ENCODE measurements at places on chromosomes 7 and 10.

DNA sequence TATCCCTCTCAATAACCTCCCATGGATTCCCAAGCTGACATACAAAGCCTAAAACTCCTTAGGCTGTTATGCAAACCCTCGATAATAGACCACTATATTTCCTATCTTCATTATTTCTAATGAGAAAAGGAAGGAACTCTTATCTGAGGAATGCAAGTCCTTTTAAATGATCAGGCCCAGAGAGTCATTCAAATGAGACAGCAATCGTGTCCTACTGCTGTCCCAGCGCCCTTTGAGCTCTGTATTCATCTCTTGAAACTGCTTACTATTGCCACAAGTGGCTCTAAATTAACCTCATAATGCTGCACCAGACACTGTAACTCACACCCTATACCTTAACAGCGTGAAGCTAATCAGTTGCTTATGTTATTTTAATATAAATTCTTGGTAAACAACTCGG, 182.1 kb upstream of the NAMPT start:
- DNase-seq = no peak

DNA sequence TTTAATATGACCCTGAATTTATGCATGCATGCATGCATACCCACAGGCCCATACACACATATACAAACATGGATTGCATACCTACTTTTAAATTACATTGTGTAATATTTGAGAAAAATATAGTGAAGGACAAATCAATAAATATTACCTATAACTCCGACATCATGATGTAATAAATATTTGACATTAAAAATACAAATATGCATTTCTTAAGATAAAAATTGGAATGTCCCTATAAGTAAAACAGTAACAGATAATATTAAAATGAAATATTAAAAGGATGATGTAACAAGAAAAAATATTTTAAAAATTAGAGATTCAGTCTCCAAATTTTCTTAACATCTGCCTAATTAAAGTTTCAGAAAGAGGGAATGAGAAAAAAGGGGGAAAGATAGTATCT, 433.0 kb downstream of the MDFIC start:
- no peak for DNase-seq

- DNase-seq = no peak
Observed at GRCh38 chr10:4498711-4499251, 327.2 kb upstream of the AKR1E2 start.

DNA sequence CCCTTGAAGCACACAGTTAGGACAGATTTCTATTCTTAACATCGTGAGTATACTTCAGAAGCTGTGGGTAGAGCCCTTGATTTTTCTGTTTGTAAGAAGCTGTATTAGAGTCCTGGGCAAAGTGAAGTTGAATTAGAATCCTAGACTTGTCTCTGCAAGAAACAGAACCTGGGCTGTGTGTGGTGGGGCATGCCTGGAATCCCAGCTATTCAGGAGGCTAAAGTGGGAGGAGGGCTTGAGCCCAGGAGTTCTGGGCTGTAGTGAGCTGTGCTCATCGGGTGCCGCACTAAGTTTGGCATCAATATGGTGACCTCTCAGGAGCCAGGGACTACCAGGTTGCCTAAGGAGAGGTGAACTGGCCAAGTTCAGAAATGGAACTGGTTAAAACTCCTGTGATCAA, 183.4 kb downstream of the GNAI1 start:
- no peak for DNase-seq

DNA sequence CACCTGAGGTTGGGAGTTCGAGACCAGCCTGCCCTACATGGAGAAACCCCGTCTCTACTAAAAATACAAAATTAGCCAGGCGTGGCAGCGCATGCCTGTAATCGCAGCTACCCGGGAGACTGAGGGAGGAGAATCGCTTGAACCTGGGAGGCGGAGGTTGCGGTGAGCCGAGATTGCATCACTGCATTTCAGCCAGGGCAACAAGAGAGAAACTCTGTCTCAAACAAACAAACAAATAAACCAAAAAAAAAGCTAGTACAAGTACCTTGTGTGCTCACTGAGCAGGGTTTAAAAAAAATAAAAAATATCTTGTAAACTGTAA, 11.2 kb upstream of the SPOCK2 start:
- no peak for DNase-seq

GRCh38 chr7:139602143-139602722, 78.7 kb downstream of the CLEC2L start:
- DNase-seq = peak; percentile 52

GRCh38 chr7:104851268-104851667, 162.7 kb upstream of the KMT2E start:
- no peak for DNase-seq

GRCh38 chr7:114843102-114843501, 78.8 kb upstream of the MDFIC start:
- no peak for DNase-seq

DNA sequence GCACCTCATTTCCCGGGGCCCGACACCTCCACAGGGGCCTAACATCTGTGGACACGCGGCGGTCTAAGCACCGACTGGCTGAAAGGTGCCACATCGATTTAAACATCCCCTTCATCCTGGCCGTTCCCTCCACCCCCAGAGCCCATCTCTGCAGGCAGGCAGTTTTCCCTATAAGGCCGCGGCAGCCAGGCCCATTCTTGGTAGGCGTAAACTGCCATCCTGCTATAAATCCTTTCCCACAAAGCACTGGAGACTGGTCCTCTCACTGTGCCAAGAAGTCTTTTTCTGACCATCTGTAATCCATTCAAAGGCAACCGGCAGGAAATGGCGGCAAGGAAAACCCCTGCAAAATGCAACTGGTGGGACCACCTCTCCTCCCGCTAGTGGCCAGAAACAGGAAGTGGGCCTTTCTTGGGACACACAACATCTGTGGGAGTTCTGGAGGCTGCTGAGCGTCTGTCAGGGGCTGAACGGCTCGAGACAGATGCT, 22.4 kb downstream of the ATXN7L1 start:
- DNase-seq = peak; percentile 71

- DNase-seq = no peak
Observed at GRCh38 chr10:47033541-47034270, 122.5 kb downstream of the PTPN20 start.

- DNase-seq = no peak
Observed at GRCh38 chr10:51266496-51266895, 192.2 kb downstream of the PRKG1 start.

DNA sequence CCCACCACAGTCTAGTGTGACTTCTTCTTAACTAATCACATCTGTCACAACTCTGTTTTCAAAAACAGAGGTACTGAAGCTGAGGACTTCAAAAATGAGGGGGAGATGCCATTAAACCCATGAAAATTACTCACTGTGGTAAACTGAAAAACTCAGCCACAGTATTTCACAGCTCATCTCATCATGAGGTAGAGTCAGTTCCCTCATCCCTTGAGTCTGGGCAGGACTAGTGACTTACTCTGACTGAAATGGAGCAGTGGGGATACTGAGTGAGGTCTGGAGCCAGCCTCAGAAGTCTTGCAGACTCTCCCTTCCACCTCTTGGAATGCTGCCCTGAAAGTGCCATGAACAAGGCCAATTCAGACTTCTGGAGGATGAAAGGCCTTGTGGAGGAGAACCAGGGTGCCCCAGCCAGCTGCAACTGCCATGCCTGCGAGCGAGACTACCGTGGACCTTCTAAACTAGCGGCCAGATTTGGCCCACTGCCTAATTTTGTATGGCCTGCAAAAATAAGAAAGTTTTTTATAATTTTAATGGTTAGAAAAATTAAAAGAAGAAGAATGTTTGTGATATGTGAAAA, 24.7 kb upstream of the ANKRD1 start:
- no peak for DNase-seq

- no peak for DNase-seq
Observed at GRCh38 chr10:91051829-91052228, 130.9 kb upstream of the ANKRD1 start.

DNA sequence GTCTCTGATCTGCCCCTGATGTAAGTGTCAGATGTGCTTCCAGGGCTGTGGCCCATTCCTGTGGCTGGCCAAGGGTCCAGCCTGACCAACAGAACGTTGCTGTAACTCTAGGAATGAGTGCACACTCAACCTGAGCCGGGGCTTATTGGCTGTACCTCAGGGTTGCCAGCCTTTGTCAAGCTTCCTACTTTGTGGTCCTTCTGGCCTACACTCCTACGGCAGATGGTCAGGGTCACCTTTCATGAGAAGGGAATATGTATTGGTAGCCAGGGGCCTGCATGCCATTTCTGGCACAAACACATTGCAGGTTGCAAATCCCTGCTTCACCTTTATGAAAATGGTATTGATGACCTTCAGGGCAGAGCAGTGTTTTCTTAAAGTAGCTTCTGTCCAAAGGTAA, 64.5 kb downstream of the MTURN start:
- DNase-seq = no peak

GRCh38 chr7:2450198-2451107, 25.7 kb downstream of the GRIFIN start:
- DNase-seq = no peak

DNA sequence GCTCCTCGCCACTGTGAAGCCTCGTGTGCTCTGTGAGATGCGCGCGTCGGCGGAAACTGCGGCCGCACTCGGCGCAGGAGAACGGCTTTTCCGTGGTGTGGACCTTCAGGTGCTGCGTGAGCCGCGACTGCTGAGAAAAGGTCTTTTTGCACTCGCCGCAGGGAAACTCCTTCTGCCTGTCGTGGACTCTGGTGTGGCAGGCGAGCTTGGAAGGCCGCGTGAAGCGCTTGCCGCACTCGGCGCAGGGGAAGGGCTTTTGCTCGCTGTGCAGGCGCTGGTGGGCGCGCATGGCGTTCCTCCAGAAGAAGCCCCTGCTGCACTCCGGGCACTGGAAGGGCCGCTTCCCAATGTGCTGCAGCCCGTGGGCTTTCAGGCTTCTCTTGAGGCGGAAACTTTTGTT, 13.7 kb upstream of the ZNF786 start:
- DNase-seq = no peak

DNA sequence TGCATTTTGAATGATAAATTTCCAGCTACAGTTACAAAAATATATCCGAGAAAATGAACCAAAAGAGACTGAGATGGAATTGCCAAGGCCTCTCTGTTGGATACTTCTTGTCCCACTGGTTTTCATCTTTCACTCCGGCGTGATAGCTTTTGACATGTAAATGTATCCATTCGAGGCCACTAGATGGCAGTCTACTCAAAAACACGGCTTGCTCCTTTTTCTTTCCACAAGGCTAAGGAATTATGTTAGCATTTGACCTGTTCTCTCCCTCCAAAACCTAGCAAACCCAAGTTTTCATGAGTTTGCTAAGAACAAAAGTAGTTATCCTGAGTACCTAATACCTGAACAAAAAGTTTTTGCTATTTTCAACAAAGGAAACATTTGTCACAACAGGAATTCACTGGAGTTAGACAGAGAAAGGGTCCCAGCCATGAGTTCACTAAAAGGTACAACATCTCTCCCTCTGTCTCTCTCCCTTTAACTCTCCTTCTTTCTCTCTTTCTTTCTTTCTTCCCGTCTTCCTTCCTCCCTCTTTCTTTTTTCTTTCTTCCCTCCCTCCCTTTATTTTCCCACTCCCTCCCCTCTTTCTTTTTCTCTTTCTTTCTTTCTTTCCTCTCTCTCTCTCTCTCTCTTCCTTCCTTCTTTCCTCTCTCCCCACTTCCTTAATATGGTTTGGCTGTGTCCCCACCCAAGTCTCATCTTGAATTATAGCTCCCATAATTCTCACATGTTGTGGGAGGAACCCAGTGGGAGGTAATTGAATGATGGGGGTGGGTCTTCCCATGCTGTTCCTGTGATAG, 207.9 kb upstream of the MYO3A start:
- peak; percentile 75 for DNase-seq

- no peak for DNase-seq
Observed at GRCh38 chr7:55110282-55110992, 91.6 kb downstream of the EGFR start.

DNA sequence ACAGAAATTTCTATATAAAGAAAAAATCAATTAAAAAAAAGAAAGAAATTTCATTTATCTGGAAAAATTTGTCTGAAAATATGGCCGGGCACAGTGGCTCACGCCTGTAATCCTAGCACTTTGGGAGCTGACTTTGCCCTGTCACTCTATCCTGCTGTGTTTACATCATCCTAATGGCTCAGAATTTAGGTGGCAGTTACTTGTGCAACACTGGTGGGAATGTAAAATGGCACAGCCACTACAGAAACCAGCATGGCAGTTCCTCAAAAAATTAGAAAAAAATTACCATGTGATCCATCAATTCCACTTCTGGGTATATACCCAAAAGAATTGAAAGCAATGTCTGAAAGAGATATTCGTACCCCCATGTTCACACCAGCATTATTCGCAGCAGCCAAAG, 405.2 kb upstream of the AUTS2 start:
- DNase-seq = no peak

DNA sequence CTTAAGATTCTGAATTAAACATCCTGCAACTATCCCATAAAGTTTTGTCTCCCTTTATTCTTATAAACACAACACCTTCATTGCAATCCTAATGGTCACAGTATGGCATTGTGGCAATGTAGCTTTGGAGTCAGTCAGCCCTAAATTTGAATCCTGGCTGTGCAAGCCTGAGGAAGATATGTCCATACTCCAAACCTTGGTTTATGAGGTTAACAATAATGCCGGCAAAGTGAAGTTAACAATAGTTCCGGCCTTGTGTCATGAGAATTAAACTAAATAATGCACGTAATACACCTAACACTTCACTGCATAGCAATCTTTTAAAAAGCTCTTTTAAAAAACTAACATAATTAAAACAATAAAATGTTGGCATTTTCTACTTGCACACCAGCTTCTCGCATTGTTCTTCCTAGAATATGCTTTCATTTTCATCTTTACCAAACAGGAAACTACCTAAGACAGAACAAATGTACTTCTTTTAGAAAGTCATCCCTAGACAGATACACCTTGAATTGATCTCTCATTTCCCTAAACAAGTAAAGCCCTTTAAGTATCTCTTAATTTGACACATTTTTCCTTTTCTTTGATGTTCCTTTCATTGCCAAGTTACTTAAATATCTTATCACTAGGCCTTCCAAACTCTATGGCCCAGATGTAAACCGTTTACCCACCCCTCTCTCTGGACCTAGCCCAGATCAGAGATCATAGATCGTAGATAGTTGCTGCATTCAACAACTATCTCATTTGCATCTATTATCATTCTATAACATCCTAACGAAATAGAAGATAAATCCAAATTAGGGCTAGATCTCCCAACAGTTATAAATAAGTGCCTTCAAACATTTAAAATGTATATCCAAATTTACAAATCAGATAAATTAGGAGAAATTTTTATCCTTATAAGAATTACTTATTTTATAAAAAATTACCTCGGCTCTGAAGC, 66.7 kb downstream of the CREB3L2 start:
- no peak for DNase-seq

DNA sequence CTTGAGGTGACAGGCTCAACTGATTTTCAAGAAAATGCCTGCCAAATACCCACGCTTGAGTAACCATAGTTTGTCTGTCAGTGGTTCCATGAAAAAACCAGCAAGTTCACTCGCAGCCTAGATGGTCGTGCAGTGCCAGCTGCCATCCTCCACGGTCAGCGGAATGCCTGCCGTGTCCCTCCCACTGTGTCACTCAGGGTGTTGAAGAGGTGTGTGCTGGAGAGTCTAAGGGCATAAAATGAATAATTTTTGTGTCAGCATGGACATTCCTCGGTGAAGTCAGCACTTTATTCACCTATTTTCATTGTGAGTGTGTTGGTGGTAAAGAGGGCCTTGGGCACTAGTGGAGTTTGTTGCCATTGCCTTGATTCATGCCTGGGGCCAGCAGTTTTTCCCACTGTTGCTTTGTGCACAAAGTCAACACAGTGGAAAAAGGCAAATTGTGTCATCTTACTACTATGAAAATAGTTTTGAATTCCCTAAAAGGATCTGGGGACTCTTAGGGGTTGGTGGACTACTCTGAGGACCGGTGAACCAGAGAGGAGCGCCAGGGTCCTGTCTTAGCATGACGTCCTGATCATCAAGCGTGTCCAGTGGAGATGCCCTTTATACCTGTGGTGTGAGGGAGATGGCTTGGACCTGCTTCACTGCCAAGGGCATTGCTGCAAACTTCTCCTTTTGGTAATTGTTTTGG, 17.6 kb downstream of the MINDY4 start:
- DNase-seq = no peak

Data from SJCRH30 (cell line).